CD4-positive, alpha-beta T cell treated with Interleukin-15 for 1 hour (primary cell): ENCODE measurements at places on chromosomes 6 and 20.

- DNase-seq, result no peak
Observed at GRCh38 chr6:1993042-1993441, 252.4 kb downstream of the GMDS start.

DNA sequence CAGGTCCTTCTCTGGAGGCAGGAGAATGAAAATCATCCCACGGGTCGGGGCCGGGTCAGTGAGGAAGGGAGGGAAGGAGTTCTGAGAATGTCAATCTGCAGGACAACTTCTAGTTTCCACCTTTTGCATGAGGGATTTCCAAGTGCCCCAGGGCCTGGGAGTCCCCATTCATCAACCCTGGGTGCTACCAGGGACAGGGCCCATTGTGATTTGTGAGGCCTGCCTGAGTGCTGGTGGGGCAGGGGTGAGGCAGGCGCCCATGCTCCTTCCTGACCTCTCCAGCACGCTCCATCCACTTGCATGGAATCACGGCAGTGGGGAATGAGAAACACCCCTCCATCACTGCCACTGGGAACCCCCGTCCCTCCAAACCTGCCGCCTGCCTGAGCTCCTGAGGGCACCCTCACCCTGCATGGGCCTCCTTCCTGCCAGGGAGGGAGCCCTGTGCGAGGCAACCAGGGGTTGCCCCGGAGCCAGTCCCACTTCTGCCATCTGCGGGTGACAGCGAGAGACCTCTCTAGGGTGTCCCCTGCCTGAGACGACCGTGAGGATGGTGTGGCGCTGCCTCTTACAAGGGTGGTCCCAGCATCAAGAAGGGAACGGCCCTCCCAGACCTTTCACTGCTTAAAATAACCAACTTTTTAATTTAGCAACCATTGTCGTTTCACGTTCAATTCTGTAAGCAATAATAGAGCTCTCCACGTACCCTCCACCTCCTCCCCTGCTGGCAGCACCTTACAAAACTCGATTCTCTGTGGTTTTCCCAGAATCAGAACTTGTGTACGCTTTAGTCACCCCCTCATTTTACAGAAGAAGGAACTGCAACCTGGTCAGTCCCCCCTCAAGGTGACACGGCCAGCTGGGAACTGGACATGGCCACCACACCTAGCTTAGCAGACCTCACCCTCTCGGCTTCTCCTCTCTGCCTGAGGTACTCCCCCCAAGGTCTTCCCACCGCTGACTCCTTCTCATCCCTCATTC, 28.6 kb downstream of the PMEPA1 start:
- DNase-seq, result peak; percentile 72

DNA sequence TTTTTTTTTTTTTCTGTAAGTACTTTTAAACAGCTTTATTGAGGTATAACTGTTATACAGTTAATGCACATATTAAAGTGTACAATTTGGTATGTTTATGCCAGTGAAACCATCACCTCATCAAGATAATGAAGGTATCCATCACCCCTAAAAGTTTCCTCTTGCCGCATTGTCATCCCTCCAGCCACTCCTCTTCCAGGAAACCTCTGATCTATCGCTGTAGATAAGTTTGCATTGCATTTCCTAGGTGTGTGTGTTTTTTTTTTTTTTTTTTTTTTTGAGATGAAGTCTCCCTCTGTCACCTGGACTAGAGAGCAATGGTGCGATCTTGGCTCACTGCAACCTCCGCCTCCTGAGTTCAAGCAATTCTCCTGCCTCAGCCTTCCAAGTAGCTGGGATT, 3.1 kb downstream of the SLX4IP start:
- DNase-seq, result no peak

DNA sequence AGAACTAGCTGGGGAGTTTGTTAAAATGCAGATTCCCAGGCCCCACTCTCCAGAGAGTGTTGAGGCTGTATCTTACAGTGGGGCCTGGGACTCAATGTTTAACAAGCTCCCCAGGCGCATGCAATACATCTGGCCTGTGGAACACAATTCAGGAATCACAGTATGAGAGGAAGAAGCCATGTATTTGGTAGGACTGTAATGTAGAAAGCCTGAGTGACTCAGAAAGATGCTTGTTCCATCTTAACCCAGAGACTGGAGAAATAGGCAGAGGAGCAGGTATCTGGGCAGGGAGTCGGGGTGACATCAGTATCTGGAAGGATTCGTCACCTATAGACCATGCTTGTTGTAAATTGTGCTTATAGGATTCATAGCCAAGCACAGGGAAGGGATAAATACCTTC, 90.5 kb downstream of the UNC5CL start:
- no peak for DNase-seq

GRCh38 chr6:154247119-154247861, 109.3 kb downstream of the IPCEF1 start:
- DNase-seq, result no peak

DNA sequence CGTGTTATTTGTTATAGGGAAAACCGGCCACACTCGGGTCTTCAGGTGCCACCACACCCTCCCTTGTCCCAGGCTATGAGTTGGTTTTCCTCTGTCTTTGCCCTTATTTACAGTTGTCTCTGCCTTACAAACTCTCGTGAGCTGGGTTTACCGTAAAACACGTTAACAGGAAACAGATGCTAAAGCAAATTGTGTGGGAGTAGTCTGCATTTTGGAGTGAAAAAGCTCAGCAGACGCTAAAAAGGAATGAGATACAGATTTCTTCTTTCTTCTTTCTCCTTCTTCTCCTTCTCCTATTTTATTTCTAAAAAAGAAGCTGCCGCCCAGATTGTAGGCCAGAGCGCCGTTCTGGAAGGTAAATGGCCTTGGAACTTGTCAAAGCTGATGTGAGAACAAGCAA, 51.9 kb downstream of the APCDD1L start:
- DNase-seq, result no peak

GRCh38 chr6:129667621-129668020, 42.4 kb downstream of the ARHGAP18 start:
- DNase-seq, result no peak

- no peak for DNase-seq
Observed at GRCh38 chr6:90485635-90486277, 101.1 kb downstream of the MAP3K7 start.

GRCh38 chr6:157535340-157536222, 154.6 kb downstream of the ZDHHC14 start:
- DNase-seq, result no peak

DNA sequence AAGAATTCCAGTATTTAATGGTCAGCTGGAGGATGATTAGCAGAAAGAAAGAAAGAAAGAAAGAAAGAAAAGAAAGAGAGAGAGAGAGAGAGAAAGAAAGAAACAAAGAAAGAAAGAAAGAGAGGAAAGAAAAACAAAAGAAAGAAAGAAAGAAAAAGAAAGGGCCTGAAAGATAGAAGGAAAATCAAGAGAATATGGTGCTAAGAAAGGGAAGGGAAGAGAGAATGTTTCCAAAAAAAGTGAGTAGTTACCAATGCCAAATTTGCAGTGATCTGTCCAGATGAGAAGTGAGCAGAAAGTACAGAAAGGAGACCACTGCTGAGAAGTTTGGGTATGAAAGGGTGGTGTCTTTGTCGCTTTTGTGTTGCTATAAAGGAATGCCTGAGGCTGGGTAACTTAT, 26.6 kb downstream of the SLC17A4 start:
- no peak for DNase-seq

DNA sequence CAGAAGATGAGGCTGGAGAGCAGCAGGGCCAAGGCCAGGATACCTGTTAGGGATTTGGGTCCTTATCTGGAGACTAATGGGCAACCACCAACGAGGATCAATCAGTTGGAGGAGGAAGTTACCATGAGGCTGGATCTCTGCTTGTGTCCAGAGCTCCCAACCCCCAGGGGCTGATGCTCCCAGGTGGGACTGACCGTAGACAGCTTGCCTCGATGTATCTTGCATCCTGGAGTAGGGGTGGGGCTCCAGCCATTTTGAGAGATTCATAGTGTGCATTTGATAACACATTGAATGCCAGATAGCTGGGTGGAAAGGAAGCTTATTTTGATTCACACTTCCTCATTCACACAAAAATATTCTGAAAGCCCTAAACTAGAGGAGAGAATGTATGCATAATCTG, 4.6 kb upstream of the RFPL4B start:
- DNase-seq, result no peak

GRCh38 chr6:20790032-20790791, 256.0 kb downstream of the CDKAL1 start:
- no peak for DNase-seq

GRCh38 chr6:36340618-36341454, 4.1 kb upstream of the BNIP5 start:
- DNase-seq, result peak; percentile 70

- DNase-seq, result no peak
Observed at GRCh38 chr20:51678026-51678697, 90.0 kb downstream of the ATP9A start.

DNA sequence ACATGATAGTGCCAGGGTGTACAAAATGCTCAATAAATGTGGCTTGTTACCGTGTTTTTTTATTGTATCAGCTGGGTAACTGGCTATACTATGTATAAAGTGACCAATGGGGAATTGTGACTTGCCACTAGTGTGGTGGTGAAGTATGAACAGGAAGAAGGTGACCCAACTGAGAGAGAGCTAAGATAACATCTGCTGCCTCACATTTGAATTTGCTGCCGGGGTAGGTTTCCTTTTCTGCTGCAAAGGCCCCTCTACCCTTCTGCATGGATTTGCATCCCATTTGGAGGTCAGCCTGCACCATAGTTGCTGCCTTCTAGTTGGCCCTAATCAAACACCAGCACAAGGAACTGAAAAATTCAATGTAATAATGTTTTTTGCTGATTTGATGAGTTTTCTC, 24.1 kb downstream of the IL17A start:
- DNase-seq, result no peak

DNA sequence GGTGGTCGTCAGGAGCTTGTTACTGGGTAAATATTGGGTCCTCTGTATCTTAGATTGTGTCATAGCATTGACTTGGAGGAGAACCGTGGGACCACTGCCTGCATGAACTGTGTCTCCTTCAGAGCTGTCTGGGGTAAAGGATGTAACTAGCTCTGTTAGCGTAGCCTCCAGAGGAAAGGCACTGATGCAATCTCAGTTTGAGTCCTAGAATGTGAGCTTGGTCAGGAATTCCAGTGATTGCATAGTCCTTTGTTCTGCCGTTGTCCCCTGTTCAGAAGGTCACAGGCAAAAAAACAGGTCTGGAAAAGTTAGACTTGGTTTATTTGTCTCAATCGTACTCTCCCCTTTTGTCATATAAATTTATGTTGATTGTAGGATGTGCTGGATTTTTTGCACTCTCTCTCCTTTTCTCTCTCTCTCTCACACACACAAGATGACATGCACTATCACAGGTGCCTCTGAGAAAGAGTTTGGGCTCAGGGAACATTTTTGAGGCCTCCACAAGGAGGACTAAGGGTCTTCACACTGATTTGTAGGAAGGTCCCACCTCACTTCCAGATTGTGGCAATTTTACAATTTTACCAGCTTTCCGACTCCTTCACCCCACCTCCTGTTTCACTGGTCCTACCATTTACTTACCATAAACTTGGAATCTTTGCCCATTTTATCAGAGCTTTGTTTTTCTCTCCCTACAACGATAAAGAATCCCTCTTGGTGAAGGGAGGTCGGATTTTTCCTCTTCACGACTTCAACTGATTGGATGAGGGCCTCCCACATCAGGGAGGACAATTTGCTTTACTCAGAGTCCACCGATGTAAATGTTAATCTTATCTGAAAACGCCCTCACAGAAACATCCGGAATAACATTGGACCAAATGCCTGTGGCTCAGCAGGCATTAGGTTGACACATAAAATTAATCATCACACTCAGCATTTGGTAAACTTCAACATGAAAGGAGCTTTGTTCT, 7.0 kb upstream of the DACT2 start:
- no peak for DNase-seq

DNA sequence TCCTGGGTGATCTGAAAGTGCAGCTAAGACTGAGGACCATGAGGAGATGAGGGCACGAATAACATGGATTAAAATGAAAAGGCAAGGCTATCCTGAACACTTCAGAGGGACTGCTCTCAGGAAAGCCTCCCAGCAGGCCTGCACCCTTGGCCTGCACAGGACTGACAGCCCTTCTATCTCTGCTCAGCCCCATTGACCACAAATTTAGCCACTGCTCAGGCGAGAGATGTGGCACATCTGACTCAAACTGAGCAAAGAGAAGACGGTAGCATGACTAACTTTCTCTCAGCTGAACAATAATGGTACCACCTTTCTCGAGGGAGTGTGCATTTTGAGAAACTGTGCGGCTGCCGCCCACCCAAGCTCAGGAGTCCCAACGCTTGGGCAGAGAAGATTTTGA, 257.5 kb downstream of the ADGB start:
- no peak for DNase-seq

DNA sequence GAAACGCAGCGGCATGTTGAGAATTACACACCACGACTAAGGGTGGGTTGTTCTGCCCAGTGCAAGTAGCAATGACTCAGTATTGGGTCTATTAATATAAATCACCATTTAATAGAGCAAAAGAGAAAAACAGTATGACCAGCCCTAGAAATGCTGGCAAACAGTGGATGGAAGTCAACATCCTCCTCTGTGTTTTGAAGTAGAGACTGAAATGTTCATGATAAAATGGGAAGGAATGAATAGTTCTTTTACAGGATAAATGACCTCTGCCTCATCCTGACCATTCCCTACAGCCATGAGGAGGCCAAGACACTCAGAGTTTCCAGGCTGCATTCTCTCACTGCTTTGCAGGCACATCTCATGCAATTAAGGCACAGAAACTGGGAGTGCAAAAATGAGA, 111.8 kb downstream of the PSMB1 start:
- no peak for DNase-seq
